Progenitor cell of endocrine pancreas (in vitro differentiated cells): ENCODE measurements at places on chromosomes 2 and 18. TPM values are rescaled to one million over a fixed set of nuclear protein-coding genes. Genes with fewer than 3 reads are reported as not detected.

- DNase-seq: no peak
Observed at GRCh38 chr2:96204836-96205624, 3.6 kb downstream of the STARD7 start.

DNA sequence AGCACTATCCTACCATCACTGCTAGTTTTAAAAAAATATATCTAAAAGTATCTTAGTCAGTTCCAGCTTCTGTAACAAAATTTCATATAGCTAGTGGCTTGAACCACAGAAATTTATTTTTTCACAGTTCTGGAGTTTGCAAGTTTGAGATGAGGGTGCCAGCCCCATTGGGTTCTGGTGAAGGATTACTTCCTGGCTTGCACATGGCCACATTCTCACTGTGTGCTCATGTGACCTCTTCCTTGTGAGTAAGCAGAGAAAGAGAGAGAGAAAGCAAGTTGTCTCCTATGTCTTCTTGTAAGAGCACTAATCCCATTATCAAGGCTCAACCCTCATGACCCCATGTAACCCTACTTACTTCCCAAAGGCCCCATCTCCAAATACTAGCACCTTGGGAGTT lies 158.9 kb downstream of the DOK6 start:
- DNase-seq: no peak

Gene MEP1B
- not detected in 2 replicates for total RNA-seq

Gene TBR1
- not detected in 2 replicates for total RNA-seq

DNA sequence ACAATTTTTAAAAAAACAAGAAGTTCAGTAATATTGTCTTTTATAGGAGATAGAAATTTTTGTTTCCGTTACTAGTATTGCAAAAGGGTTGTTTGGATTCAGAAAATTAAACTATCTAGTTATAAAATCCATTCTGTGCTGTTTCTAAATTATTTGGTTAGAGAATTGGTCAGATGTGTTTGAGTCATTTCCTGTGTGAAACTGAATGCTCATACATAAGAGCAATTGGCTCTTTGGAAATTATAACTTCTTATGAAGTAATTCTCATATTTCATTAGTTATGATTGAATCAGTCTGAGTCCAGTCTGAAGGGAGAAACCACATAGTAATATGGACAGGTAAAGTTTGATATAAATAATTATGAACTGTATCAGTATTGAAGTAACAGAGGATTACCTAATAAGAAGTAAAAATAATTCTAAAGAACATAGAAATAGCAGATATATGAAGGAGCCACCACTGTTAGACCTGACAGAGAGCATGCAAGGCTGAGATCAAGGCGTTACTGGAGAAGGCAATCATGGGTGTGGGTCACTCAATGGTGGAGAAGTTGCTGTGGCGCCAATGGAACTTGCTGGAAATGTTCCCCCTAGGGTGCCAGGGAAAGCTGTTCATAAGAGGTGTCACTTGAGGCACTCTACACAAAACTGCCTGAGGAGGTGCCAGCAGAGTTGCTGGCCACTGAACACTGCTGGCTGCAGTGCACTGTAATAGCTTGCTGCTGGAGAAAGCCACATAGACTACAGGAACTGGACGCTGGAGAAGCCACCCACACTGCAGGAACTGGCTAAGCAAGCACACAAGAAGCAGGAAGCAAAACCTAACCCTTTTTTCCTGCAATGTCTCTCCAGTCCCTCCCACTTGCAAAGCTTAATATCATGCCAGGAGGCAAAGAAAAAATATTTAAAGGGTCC lies 18.0 kb upstream of the FAP start:
- DNase-seq: no peak
